ENCODE measurements at places on chromosomes 16 and 17.

DNA sequence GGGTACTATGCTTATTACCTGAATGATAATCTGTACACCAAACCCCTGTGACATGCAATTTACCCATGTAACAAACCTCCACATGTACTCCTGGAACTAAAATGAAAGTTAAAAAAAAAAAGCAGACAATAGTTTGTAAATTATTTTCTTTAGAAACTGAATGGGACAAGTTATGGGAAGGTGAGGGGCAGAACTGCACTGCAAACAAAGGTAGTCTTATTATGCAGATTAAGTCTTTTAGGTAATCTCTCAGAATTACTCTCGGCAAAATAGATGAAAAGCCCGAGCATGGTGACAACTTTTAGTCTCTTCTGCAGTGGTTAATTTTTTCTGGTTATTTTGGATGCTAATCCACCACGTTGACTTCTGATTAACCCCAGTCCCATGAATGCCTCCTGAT is 25.5 kb downstream of the LDAF1 start:
- no peak for DNase-seq

DNA sequence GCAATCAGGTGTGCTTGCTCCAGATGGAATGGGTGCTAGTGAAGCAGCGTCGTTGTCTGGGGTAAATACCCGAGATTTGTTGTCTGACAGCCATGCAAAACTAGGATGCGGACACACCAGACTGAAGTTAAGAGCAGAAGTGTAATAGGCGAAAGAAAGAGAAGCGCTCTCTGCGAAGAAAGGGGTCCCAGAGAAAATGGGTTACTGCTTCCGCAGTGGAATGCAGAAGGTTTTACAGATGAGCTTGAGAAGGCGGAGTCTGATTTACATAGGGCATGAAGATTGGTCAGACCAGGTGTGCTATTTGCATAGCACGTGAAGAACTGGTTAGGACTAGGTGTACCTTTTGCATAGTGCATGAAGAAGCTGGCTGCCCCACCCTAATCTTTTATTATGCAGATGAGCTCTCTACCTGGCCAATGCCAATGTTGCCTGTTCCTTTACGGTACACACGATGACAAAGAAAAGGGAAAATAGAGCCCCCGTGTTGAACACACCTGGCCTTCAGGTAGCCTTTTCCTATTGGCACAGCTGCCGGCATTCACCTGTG is 32.0 kb upstream of the SNN start:
- DNase-seq = no peak

DNA sequence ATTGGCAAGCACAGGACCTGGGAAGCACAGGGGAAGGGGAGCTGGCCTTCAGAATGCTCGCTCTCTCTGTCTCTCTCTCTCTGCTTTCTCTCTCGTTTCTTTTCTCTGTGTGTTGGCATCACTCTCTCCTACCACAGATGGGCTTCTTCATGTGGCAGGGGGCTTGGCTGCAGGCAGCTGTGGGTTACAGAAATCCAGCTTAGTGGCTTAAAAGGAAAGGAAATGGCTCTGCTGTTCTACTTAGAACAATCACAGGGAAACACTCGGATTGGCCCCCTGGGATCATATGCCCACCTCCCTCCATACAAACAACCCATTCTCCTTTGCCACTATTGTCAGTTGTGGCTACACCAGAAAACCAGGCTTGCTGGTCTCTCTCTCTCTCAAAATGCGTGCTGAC is 20.4 kb downstream of the TBX2 start:
- no peak for DNase-seq

DNA sequence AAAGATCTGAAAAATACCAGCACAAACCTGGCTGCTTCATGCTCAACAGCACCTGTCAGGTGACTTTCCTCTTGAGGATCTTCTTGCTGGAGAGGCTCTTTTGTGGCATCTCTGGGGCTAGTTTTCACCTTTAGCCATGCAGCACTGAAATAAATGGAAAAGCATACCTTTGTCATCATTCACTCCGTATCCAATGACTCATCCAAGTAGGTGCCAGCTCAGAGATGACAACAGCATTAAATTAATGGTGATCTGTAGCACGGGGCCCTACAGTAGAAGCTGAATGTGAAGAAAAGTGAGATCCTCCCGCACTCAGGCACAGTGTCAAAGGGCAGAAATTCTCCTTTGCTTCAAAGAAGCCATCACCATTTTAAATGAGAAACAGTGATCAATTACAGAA is 32.2 kb downstream of the KIAA0753 start:
- no peak for DNase-seq

DNA sequence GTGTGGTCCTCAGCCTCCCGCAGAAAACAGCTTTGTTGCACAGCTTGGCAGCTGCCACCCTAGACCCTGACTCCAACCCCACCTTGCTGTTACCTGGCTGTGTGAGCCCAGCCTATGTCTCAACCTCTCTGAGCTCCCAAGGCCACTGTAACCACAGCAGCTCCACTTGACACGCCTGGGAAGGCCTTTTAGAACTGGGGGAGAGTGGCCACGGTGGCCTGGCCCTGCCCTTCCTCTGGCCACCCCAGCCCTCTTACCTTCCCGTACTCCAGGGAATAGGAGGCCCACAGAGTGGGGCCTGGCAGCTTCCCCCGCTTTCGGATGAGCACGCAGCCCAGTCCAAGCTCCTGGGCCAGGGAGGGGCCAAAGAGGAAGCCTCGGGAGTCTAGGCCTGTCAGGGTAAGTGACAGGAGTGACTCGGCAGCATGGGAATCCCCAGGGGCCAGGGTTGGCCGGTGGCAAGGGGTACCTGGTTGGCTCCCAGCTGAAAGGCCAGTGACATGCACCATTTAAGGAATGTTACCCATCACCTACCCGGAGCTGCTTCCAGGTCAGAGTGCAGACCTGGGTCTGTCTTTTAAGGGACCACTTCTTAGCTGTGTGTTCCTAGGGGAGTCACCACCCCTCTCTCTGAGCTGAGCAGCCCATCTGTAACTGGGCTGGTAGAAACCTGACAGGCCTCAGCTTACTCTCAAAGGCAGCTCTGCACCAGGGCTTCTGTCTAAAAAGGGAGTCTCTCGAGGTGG is 1.4 kb downstream of the APRT start:
- DNase-seq = no peak

DNA sequence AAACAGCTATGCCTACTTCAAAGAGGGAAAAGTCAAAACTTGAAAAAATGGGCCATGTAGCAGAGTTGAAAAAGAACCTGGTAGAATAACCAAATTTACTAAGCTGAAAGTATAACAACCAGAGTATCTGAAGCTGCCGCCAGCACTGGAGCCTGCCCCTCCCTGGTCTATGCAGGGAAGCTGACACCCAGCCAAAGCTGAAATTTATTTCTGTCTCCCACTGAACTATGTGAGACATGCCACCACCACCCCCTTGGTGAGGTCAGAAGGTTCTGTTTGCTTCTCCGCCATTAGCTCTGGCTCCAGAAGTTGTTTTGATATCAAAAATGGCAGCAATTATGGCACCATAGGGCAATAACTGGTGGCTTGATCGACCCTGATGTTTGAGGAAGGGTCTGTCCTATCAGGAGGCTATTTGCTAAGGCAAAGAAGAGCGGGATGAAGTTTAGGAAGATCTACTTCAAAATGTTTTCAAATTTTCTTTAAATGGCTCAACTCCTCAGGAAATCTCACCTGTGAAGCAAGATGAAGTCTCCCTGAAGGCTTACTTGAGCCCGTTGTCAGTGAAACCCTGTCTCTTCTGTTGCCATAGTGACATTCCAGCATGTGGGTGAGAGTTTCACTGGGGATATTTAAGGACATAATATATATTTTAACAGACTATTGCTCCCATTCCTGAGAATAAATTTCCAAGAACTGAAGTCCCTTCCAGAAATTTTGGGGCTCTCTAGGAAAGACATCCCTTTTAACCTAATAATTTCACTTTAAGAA is 122.0 kb downstream of the COPRS start:
- DNase-seq = peak; percentile 42

Measured in left ventricle myocardium superior (tissue), 1 donor.